Amniotic stem cell (primary cell): ENCODE measurements at places on chromosomes 5 and 9.

- peak; percentile 80 for DNase-seq
These were observed 206.6 kb downstream of the PALM2AKAP2 start for GRCh38 chr9:109986521-109986991.

DNA sequence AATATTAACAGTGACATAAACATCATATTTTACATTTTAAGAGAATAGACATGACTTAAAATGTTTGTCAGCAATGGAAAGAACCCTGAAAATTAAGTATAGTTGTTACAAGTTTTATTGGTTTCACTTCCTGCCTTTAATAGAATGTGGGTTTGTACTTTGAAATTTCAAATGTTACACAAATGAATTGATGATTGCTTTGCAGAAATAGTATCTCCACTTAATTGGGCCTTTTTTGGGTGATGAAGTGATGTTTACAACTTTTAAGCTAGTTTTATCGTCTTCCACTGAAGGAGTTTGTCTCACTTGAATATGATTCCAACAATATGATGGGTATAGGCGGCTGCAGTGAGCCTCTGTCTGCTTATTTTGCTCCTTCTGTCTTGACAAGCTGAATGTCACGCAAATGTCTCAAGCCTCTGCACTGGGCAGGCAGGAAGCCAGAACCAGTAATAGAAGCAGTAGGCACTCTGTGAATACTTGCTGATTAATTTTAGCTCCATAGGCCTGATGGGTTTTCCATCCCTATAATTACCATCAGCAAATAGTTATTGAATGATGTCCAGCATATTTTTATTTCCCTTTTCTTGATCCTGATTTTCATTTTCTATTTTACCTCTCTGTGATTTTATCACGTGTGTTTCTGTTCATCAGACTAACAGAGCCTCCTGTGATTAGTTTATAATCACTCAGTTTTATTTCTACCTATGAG is 10.6 kb upstream of the NR3C1 start:
- DNase-seq, result no peak

DNA sequence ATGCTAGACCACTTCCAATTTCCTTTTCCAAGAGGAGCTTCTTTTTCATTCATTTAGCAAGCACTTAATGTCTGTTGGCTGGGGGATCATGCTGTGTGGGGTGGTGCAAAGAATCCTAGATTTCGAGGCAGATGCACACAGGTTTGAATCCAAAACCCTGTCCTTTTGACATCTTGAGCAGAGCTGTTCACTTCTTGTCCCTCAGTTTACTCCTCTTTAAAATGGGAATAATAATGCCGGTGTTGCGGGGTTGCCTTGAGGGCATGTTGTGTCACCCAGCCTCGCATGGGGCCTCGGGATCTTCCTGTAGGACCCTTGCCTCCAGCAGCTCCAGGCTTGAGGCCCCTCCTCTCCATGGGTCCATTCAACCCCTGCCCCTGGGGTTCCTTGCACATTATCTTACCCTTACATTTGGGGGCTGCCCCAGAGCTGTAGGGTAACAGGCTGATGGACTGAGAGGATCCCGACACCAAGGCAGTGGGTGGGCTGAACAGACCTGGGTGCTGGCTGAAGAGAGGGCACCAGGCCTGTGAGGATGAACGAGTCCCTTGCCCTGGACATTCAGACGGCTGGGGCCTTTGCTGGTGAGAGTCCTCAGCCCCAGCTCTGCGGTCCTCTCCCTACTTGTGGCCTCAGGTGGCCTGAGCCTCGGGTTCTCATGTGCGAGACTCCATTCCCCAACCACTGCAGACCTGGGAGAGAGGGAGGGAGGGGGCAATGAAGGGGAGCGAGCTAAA is 145.8 kb downstream of the BARX1 start:
- DNase-seq, result no peak

- no peak for DNase-seq
These were observed 74.2 kb downstream of the SHB start for GRCh38 chr9:37994639-37995347.
